Activated naive CD4-positive, alpha-beta T cell treated with anti-CD3 and anti-CD28 coated beads for 36 hours (primary cell): ENCODE measurements at places on chromosomes 5 and 9. TPM values are rescaled to one million over a fixed set of nuclear protein-coding genes. Genes with fewer than 3 reads are reported as not detected.
A peak's percentile ranks its signal among the peaks of the same experiment; 100 is the strongest.

PCDHGB7 gene
- not detected for total RNA-seq

- no peak for DNase-seq
Measured at GRCh38 chr9:17528859-17529258, 50.0 kb upstream of the SH3GL2 start.

DNA sequence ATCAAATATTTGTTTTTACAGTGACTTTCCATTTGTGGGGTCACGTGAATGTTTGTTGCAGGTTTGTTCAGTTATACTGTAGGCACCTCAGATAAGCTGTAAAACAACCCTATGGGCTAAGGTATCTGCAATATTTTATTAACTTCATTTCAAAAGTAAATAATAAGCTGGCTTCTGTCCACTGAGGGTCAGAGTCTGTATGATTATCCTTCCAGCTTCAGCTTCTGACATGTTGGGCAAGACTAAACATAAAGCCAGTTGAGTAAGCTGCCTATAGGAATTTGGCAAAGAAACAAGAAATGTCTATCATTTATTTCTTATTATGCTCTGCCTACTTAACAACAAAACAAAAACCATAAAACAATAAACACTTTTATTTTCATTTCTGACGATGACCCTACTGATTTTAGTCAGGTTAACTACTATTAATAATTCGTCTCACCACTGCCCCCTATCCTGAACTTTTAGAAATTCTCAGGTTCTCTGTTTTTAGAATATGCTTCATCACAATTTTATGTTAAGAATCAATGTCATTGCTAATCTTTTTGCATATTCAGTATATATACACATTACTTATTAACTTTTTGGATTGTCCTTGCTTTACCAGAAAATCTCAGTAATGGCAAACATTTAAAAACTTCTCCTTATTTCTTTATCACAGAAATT is 413.6 kb upstream of the ADAMTSL1 start:
- no peak for DNase-seq

INSL6 gene
- not detected for total RNA-seq

GRCh38 chr9:83444110-83444509 is 94.1 kb downstream of the FRMD3 start:
- DNase-seq: no peak

DNA sequence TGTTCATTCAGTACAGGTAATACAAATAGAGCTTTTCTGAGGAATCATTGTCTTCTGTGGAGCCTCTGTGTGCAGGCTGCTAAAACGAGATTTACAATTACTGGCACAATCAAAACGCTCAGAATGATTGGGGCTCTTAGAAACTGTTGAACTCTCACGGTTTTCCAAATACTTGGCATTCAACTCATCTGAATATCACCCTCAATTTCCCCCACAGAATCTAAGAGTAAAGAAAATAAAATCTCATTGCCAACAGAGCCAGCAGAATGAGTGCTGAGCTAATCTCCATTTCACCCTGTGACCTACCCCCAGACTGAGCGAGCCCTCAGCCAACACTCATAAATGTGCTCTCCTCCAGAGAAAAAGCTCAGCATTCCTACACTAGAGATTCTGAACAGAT is 35.3 kb upstream of the TMED7 start:
- no peak for DNase-seq

DNA sequence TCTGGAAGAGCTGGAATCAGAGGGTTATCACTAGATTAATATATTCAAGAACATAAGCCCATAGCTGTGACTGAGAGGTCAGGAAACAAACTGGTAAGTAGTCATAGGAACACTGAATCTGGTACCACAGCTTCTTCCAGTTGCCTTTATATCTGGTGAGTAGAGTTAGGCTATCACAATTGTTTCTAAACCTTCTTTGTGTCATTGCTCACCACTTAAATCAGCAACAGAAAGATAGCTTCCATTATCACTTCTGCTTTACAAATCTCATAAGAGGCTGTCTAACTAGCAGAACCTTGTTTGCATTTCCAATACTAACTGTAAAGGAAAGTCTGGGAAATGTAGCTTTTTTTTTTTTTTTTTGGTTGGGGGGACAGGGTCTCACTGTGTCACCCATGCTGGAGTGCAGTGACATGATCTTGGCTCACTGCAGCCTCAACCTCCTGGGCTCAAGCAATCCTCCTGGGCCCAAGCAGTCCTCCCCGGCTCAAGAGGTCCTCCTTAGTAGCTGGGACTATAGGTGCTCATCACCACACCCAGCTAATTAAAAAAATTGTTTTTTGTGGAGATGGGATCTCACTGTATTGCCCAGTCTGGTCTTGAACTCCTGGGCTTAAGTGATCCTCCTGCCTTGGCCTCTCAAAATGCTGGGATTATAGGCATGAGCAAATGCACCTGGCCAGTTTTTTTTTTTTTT is 22.0 kb downstream of the CDC42SE2 start:
- no peak for DNase-seq

TLX3 gene
- not detected for total RNA-seq

- DNase-seq: no peak
Measured at GRCh38 chr5:1743061-1743768, 56.4 kb downstream of the MRPL36 start.

DNA sequence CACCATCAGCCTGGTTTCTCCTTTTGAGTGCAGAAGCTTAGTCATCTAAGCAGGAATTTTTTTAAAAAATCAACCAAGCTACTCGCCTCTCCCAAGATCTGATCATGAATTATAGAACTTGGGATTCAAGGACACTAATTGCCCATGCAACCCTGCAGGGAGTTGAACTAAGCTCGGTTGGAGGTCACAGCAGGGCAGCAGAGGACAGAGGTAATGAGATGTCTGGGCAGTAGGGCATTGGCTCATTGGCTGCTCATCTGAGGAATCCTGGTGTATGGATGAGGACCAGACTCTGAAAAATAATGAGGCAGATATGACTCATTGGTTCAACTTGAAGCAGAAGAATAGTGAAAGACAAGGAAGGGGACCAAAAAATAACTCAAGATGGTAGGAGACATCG is 111.8 kb upstream of the TLE1 start:
- DNase-seq: no peak

ECPAS gene
- total RNA-seq: 56.8 TPM

DNA sequence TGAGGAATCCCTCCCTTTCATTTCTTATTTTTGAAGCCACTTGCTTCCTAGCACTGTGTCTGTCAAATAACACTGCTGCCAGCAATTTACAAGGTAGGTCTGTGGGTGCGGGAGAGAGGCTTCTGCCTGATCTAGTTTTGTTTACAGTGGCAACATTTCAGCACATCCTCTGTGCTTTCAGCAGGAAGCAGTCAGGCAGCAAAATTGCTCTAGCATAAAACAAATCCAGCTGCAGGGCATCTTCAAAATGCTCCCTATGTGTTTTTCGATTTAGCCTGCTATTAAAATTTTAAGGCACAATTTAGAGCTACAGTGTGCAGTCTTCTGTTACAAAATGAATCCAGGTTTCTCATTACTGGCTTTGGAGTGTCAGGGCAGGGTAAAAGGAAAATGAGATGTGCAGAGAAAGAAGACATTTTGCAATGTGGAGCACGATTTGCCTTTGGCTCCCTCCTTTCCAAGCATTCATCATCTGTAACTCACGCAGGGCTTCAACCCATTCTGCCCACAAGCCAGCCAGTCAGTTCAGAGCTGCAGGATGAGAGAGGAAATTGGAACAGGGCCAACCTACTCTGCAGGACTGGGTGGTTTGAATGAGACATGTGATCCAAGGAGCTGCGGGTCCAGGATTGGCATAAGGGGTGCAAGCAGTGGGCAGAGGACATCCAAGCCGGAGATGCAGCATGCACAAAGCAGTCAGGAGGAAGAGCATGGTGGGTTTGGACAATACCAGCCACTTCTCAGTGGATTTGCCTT is 143.4 kb upstream of the APC start:
- DNase-seq: no peak

- no peak for DNase-seq
Measured at GRCh38 chr5:154829181-154829588, 21.2 kb downstream of the FAXDC2 start.

DNA sequence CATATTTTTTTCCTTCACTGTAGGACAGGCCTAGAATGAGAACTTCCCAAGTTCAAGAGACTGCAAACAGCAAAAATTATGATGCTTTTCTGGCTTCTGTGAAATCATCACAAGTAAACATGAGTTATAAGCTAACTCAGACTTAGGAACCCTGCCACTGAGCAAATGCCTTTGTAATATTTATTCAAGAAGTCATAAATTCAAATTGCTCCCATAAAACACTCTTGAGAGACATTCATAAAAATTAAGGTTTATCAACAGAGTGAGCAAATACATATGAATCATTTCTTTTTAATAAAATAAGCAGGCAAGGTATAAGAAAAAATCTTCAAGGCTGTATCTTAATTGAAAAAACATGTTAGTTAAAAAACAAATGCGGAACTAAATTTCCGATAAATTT is 124.2 kb downstream of the GNA14 start:
- no peak for DNase-seq

- DNase-seq: no peak
Measured at GRCh38 chr5:149413477-149414210, 34.6 kb upstream of the IL17B start.

DNA sequence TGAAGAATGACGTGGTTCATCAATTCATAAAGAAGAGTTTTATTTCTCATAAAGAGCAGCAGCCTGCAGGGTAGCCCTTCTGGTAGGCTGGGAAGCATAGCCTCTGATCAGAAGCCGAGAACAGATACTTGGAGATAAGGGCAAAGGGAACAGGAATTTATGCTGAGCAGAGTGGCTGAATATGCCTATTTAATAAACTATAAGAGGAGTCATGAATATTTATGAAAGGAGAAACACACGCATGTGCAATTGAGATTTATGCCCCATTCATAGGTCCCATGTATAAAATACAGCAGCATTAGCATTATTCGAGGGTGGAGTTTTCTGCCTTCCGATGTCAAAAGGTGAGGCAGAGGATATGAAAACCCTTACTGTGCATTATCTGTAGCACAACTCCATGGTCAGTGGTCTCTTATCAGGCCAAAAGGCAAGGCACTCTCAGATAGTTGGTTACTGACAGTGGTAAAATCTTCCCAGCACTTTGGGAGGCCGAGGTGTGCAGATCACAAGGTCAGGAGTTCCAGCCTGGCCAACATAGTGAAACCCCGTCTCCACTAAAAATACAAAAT is 569.1 kb downstream of the ACTL7B start:
- no peak for DNase-seq

DNA sequence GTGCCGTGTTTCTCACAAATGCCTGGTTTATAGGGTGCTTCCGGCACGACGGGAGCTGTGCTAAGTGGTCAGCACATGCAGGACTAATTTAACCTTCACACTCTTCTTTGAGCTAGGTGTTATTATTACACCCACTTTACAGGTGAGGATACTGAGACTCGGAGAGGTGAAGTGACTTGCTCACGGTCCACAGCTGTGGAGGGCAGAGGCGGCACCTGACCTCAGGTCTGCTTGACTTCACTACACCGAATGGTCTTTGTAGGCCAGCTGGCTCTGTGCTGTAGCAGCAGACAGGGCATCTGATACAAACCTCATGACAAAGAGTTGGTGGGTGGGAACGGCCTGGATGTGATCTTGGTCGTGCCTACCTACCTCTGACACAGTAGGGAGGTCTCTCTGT is 102.0 kb upstream of the BOD1 start:
- DNase-seq: no peak

DNA sequence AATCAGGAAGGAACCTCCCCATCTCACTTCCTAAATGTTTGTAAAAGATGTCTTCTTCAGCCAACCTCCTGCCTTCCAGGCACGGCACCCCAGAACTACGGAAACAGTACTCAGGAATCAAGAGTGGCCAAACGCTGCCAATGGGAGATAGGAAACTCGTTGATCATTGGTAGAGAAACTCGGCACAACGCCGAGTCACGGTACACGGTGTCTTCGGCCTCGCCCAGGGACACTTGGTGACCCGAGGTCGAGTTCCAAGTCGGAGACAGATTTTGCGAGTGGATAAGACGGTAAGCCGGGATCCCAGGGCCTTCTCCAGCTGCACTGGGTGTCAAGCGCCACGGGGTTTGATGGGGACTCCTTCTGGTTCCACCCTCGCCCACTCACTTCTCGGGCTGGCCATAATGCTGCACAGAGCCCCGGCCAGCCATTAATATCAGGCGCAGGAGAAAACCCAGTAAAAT is 343 bp downstream of the KIAA0825 start:
- DNase-seq: peak; percentile 42

GRCh38 chr5:94094793-94095441 is 353.5 kb upstream of the POU5F2 start:
- DNase-seq: no peak

- DNase-seq: no peak
Measured at GRCh38 chr5:12876541-12877298, 972.5 kb upstream of the CTNND2 start.

GRCh38 chr5:80248378-80248777 is 7.5 kb downstream of the SERINC5 start:
- no peak for DNase-seq

MAMDC2 gene
- not detected for total RNA-seq

IFNE gene
- not detected for total RNA-seq

IL31RA gene
- total RNA-seq: 0.32 TPM

- DNase-seq: no peak
Measured at GRCh38 chr5:2415678-2416077, 335.8 kb downstream of the IRX2 start.

- DNase-seq: no peak
Measured at GRCh38 chr5:17316970-17317459, 99.6 kb downstream of the BASP1 start.

GRCh38 chr9:94927762-94928670 is 201.5 kb downstream of the AOPEP start:
- DNase-seq: no peak

DNA sequence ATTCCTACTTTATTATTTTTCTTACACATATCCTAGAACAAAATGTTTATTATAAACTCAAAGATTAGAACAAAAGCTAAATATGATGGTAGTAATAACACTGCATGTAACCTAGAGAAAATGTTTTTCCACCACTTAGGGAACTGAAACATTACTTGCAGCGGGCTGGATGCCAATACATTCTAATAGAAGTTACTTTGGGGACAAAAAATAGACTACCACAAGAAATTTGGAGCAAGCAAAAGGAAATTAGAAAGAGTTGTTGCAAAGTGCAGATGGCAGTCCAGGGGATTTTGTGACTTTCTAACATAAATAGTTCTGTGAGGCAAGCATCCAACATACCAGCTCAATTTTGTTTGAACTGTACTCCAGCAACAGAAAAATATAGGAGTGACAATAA is 255.3 kb upstream of the GRIN3A start:
- DNase-seq: no peak

- DNase-seq: no peak
Measured at GRCh38 chr5:50655810-50656205, 10.6 kb upstream of the PARP8 start.

PCDHB3 gene
- total RNA-seq: not detected

DNA sequence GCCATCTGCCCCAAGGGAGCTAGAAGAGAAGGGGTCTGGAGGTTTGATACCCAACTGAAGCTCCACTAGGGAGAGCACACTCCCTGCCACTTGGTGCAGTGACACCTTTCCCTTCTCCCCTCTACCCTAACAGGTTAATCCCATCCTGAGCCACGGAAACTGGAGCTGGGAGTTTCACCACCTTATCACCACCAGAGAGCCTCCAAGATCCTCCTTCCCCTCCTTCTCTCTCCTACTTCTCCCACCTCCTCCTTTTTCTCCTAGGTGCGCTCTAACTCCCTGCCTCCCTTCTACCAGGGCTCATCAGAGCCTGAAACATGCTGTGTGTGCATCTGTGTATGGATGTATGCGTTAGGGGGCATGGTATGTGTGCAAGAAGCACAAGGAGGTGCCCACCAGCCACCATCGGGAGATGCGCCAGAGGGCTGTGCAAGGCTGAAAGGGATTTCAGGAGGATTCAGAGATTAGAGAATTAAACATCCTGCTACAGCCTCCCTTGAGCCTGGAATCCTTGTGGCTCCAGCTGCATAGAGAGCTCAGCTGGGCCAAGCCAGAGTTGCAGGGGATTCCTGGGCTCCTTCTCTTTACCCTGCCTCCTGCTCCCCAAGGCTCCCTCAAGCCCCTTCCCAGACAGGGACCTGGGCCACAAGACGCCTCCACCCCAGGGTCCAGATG is 89.8 kb downstream of the PCDH1 start:
- DNase-seq: no peak
